ENCODE measurements at places on chromosomes 4 and X.

DNA sequence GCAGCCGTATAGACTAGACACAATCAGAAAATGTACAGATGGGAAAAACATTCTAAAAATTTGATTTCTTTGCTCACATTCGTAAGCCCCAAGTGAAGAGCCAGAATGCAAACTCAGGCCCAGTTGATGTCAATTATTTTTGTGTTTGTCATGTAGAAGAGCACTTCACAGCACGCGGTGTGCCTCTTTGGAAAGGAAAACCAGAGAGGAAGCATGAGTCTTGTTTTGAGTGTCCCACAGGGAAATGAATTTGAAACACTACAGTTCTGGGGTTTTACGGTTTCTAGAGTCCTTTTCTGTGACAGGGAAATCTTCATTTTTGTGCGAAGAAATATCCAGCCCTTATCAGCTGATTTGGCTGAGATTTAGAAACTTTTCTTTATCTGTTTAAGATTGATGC is 554.6 kb upstream of the BOD1L1 start:
- no peak for DNase-seq

GRCh38 chr4:126957556-126957955 is 675.2 kb upstream of the INTU start:
- no peak for DNase-seq

- no peak for DNase-seq
These were observed 37.2 kb upstream of the CABS1 start for GRCh38 chr4:70297576-70297975.

DNA sequence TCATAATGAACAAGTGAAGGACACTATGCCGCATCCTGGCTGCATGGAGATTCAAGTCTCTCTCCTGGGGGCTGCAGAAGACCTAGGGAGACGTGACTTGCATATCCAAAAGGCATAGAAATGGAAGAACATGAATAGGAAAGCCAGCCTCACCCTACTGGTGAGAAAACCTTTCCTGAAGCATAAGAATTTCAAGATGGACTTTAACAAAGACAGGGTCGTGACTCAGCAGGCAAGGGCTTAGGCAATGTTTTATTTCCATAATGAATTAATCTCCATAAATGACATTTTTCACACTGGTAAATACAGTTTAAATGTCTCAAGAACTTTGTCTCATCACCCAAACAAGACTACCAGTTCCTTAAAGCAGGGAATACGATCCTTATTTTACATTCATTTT is 78.9 kb downstream of the RFC1 start:
- DNase-seq = no peak

GRCh38 chr4:35820003-35820402 is 424.3 kb downstream of the ARAP2 start:
- no peak for DNase-seq

DNA sequence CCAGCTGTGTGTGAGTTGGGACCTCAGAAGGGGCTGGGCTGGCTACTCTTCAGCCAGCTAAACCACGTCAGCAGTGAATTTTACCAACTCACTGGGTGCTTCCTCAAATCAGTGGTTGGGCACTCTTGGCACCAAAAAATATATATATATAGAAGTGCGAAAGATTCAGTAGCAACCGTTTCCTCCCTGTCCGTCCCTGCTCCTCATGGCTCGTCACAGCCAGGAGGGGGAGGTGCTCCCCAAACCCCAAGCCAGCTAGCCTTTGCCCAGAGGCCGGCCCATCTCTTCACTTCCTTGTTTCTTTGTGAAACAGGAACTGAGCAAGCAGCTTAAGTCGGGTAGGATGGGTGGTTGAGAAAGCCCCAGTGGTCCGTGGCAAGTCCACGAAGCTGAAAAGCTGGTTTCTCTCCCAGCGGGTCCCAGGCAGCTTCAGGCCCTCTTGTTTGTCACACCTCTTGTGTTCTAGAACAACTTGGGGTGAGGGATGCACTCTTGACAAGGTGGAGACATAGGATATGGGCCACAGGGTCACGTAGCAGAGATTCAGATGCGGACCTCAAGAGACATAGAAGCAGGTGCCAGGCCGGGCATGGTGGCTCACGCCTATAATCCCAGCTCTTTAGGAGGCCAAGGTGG is 6.8 kb upstream of the SASH3 start:
- no peak for DNase-seq
